ENCODE measurements at places on chromosomes 12 and 14. TPM values are rescaled to one million over a fixed set of nuclear protein-coding genes. Genes with fewer than 3 reads are reported as not detected.

- DNase-seq, result no peak
Measured at GRCh38 chr12:31363831-31364230, 37.9 kb upstream of the SINHCAF start.

DNA sequence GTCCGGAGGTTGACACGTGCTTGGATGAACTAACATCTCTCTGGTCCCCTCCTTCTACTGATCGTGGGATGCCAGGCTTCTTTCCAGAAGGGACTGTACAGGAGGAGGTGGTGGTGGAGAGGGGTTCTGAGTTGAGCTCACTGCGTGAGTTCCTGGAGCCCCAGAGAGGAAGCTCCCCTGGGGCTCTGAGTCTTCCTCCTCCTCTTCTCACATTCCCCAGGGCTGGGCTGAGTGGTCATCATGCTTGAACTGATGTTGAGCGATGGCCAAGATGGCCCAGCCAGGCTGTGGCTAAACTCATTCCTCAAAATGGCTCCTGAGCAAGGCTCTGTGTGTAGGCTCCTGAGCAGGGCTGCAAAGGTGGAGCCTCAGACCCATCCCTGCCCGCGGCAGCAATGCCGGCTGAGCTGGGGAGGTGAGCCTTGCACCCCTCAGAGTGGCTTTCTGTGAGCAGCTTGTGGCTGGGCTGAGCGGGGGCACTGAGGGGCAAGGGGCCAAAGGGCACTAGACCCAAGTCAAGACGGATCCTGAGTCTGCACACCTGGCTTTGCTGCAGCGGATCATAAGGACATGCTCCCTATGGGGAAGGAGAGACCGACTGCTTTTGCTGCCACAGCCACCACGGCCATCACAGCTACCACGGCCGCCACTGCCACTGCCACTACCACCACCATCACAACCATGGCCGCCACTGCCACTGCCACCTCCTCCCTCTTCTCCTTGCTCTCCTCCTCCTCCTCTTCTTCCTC is 35.4 kb downstream of the MEG3 start:
- no peak for DNase-seq

- DNase-seq, result no peak
Measured at GRCh38 chr12:52704464-52704863, 1.1 kb upstream of the KRT77 start.

The TGM1 gene
- 18.7 TPM for total RNA-seq

The APOF gene
- total RNA-seq, result not detected

The EML1 gene
- total RNA-seq, result 11.3 TPM

The NOS1 gene
- total RNA-seq, result not detected

The TTLL5 gene
- 21.9 TPM for total RNA-seq

All from breast epithelium (tissue), 4 donors.